ENCODE measurements at places on chromosomes 12 and 14.
A peak's percentile ranks its signal among the peaks of the same experiment; 100 is the strongest.

- DNase-seq: no peak
Observed at GRCh38 chr12:120066341-120066740, 50.2 kb downstream of the RAB35 start.

- DNase-seq: peak; percentile 47
Observed at GRCh38 chr12:130948136-130948535, 5.6 kb upstream of the ADGRD1 start.

- DNase-seq: no peak
Observed at GRCh38 chr12:51021694-51022093, 4.5 kb downstream of the SLC11A2 start.

- no peak for DNase-seq
Observed at GRCh38 chr12:38201461-38202276, 114.9 kb upstream of the ALG10B start.

GRCh38 chr14:77812028-77812427 is 12.1 kb downstream of the ADCK1 start:
- DNase-seq: no peak

- DNase-seq: peak; percentile 38
Observed at GRCh38 chr12:88918161-88918560, 337.9 kb upstream of the KITLG start.

DNA sequence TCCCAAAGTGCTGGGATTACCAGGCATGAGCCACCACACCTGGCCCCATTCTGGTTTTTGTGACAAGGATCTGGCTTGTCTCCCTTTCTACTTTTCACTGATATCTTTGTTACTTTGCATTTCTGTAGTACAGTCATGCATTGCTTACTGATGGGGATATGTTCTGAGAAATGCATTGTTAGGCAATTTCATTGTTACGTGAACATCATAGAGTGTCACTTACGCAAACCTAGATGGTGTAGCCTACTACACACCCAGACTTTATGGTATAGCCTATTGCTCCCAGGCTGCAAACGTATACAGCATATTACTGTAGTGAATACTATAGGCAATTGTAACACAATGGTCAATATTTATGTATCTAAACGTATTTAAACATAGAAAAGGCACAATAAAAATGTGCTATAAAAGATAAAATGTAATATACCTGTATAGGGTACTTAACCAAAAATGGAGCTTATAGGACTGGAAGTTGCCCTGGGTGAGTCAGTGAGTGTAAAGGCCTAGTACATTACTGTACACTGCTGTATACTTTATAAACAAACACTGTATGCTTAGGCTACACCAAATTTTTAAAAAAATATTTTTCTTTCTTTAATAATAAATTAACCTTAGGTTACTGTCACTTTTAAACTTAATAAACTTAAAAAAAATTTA is 16.0 kb downstream of the MRPL42 start:
- no peak for DNase-seq

- DNase-seq: peak; percentile 52
Observed at GRCh38 chr12:162467-163307, 51.3 kb downstream of the SLC6A12 start.

DNA sequence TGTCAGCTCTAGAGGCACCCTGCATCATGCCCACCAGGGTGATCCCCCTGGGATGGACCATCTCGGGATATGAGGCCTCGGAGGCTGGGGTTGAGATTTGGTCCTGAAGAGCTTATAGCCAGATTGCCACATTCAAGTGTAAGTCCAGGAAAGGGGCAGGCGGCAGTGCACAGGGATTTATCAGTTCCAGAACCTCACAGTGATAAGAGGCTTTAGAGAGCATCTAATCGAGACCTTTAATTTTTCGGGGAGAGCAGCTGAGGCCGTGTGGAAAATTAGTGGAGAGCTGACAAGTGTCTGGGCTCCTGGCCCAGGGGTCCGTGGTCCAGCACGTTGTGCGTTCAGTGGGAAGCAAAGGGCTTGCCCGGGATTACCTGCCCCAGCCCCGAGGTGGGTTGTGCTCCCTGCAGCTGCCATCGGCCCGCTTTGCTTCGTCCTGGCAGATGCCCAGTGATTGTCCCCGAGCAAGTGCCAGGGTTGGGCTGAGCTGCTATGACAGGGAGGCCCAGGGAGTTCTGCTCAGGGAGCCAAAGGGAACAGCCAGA is 52.1 kb downstream of the C14orf132 start:
- no peak for DNase-seq

DNA sequence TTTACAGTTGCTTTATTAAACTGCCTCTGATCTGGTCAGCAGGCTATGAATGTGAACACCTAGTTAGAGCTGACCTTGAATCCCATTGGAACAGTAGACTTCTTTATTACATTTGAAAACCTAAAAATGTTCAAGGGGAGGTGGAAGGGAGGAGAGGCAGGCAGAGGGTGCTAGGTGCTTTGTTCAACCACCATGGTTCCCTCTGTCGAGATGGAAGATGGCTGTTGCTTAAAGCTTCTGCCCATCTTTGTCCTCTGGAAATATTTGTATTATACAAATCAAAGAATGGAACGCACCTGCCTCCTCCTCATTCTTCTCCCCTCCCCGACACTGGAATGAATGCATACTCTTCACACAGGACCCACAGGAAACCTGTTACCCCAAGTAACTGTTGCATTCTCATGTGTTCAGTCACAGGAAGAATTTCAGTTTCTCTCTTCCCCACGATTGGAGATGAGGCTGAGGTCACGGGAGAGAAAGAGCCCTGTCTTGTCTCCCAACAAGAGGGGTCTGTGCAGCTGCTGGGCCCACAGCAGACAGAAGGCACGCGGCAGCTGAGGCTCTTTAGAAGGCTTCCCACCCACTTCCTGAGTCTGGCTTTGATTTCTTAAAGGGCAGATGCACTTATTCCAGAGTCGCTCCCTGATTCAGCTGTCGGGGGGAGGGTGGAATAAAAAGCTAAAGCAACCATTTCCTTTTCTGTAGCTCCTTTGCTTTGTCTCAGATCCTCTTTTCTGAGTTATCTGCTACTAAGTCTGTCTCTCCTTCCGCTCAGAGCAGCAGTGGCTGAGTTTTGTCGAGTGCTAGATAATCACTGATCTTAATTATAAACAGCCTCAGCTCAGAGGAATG is 217.9 kb upstream of the BTG1 start:
- DNase-seq: no peak

GRCh38 chr12:94427501-94428381 is 31.9 kb downstream of the CEP83 start:
- no peak for DNase-seq

DNA sequence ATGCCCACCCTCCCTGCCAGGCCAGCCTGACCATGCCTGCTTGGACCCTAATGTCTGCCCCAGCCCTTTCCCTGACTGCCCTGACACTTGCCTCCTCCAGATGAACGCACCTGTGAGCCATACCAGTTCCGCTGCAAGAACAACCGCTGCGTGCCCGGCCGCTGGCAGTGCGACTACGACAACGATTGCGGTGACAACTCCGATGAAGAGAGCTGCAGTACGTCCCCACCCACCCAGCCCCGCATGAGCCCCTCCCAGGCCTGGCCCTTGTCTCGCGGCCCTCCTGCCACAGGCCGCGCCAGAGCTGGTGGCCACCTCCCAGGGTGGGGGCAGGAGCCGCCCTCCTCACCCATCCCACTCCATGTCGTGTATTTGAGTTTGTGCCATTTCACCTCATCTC is 14.3 kb upstream of the NXPH4 start:
- DNase-seq: no peak

DNA sequence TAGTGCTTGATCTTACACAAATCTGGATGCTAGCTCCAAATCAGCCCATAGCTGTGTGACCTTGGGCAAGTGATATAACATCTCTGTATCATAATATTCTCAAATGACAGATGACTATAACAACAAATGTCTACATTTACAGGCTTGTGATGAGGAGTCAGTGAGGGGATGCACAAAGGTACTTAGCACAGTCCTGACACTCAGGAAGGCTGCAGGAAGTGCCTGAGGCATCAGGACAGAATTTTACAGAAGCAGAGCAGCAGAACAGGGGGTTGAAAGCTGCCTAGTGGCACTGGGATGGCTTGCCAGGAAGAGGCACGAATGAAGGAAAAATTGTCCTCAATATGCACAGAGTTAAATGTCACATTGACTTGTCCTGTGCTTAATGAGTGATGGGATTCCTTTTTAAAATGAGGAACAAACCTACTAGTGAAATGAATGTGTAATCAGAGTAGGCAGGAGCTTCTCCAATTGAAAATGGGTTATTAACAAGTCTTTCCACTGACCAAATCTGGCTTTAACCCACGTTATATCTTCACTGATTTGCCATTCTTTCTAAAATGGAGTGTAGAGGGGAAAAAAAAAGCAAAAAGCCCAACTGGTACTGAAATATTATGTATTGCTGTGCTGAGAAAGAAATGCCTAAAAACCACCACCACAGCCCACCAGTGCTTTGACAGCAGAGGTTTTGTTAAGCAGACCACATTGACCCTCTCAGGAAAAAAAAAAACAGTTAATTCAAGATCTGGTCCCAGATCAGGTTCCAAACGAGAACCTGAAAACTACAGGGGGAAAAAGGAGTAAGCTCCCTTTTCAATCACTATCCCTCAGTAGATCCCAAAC is 11.6 kb downstream of the BTG1 start:
- DNase-seq: no peak

DNA sequence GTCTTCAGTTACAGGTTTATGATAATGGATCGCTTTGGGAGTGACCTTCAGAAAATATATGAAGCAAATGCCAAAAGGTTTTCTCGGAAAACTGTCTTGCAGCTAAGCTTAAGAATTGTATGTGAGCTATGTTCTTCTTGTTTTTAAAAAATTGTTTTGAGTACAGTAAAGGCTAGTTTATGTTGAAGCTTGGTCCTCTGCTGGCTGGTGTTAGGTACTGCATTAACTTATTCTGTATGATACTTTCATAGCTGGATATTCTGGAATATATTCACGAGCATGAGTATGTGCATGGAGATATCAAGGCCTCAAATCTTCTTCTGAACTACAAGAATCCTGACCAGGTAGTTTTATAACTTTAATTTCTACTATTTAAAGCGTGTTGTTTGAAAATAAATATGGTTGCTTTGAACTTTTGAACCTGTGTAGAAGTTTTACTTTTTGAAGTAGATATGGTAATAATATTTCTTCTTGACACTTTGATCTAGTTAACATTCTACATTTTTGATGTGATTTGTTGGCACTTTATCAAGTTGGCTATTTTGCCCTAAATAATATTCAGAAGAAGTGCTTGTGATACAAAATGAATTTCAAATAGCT is 55.7 kb downstream of the VRK1 start:
- DNase-seq: peak; percentile 29

- DNase-seq: no peak
Observed at GRCh38 chr14:63952933-63953437, 100.2 kb downstream of the SYNE2 start.

- no peak for DNase-seq
Observed at GRCh38 chr14:69042299-69042698, 63.2 kb upstream of the ACTN1 start.

- DNase-seq: no peak
Observed at GRCh38 chr12:83052890-83053541, 366.3 kb downstream of the TMTC2 start.

GRCh38 chr12:131242741-131243496 is 289.2 kb downstream of the ADGRD1 start:
- DNase-seq: peak; percentile 66

- DNase-seq: no peak
Observed at GRCh38 chr14:69688299-69688649, 76.9 kb downstream of the SUSD6 start.

GRCh38 chr12:12294215-12295005 is 27.6 kb upstream of the LRP6 start:
- DNase-seq: peak; percentile 37

DNA sequence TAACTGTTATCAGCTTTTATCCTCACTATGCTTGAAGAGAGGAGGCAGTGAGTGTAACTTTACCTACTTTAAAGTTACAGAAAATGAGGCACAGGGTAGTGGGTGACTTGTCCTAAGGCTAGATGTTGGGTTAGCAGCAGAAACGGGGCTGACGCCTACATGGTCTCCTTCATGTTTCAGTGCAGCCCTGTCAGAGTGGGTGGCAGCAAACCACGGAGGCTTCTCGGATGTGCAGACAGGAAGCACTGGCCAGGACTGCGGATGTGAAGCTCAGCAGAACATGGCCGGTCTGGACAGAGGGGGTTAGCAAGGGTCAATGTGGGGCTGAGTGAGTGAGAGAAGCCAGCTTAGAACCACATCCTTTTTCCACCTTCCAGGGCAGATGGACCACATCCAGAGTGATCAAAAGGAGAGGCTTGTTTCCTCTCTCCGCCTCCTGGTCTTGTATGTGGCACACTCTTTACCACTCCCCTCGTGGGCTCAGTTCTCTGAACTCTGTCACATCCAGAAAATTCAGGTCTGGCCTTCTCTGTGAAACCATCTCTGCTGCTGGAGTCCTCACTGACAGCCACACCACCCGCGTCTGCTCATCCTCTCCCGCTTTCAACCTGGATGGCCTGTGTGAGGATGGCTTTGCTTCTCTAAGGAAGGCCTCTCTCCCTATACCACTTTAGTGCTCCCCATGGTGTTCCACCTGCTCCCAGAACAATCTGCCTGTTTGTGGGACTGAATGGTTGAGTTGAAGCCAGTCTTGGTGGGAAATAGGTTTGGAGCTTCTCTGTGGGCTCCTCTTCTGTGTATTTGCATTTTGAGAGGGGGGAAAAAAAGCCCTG is 14.1 kb downstream of the SUSD6 start:
- DNase-seq: no peak

DNA sequence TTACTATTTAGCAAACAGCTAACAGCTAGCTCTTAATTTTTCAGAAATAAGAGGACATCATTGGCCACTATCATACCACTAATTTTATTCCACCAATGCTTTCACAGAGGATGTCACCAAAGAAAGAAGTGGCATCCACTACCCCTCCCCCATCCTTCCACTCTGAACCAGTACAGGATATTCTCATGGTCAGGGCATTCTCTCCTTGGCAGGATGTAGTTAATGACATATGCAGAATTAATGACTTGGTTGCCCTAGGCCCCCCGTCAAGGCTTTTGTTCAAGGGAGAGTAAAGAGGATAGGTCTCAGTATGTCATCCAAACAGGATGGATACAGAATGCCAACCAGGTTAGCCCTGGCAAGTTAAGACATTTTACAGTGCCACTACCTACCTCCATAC is 18.9 kb upstream of the NUP107 start:
- DNase-seq: peak; percentile 5

GRCh38 chr12:131028587-131029338 is 75.1 kb downstream of the ADGRD1 start:
- no peak for DNase-seq

DNA sequence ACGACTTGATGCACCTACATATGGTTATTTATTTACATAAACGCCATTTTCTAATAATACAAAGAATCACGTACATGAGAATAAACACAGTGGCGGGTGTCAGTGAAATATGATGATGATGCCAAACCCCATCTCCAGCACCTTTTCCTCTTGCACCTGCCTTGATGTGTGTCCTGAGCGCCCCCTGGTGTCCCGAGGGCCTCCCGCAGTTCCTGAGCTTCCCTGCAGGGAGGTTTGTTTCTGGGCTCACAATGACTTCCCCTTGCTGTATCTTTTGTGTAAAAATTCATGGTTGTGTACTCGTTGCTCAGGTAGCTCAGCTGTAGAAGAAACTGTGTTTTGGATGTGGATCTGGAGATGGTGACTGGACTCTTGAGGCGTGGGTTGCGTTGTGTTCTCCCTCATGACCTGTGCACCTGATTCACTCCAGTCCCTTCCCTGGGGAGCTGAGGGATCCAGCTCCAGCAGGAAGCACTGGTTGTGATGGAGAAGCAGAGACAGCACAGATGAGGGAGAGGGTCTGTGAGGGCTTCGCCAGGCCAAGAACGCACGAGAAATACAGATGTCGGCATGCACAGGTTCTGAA is 1037.8 kb downstream of the TMEM121 start:
- DNase-seq: peak; percentile 1

Measured in neural progenitor cell (in vitro differentiated cells).